ENCODE measurements at places on chromosomes 4 and X. TPM values are rescaled to one million over a fixed set of nuclear protein-coding genes. Genes with fewer than 3 reads are reported as not detected.

DNA sequence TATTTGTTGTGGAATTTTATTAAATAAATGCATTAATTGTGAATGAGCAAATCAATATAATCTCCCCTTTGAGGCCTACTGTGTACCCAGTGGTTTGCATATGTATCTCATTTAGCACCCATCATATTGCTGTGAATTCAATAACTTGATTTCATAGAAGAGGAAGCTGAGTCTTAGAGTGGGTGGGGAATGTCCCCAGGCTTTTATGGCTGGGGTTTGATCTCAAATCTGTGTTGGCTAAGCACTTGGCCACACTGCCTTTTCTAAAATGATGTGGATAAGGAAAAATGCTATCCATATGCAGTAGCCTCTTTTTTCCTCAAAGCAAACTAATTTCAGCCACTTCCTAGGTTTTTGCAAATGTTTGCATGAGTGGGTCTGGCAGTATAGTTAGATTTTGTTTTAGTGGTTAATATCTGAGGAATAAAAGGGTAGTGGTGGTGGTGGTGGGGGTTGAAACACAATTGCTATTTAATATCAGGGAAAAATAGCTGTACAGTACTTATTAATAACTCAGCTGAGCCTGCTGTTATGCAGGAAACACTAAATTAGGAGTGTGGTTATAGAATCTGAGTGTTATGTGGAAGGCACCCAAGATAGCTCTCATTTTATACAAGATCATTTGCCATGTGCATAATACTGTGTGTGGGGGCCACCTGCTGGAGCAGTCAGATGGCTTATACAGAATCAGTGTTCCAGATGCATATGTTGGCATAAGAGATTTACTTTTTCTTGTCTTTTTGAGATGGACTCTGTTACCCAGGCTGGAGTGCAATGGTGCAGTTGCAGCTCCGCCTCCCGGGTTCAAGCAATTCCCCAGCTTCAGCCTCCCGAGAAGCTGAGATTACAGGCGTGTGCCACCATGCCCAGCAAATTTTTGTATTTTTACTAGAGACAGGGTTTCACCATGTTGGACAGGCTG lies 108.0 kb downstream of the TMEM131L start:
- peak; percentile 87 for DNase-seq

DNA sequence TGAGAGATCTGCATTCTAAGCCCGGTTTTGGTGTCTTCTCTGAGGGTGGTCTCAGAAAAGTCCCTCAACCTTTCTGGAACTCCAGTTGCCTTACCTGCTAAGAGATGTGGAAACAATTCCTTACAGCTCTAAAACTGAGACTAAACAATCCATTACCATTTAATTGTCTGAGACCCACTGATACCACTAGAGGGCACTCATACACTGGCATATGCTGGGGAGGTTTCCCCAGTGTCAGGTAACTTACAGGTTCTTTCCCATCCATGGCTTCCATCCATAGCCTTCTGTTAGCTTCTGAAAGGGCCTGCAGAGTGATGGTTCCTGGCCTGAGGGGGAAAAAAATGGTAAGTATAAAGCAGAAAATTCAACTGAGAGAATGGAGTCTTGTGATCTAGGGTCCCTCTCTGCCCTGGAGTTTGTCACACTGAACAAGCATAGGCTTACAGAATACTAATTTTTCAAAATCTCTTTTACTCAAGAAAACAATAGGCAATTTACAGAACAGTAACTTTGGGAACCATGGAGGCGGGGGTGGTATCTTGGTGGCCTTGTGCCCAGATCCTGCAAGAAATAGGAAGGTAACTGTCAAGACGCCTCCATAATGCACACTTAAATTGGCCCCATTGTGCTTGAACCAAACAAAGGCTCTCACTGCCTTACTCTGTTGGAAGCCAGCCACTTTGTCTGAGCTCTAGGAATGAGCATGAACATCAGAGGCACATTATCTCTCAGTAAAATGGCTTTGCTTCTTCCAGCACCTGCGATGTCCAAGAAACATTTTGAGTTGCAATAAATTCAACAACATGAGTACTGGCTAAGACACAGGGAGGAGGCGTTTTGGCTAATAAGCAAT lies 236.1 kb downstream of the OPHN1 start:
- DNase-seq = no peak

DNA sequence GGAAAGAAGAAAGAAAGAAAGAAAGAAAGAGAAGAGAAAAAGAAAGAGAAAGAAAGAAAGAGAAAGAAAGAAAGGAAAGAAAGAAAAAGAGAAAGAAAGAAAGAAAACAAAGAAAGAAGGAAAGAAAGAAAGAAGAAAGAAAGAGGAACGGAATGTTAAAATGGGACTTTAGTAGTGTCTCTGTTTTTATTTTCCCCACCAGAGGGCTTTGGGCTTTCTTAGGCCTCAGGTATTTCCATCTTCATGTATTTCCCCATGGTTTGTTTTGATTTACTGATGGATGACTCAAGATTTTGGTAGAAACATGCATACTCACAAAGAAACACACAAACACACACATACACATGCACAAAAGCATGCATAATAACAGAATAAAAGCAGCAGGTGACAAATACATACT lies 181.2 kb downstream of the AFF2 start:
- DNase-seq = no peak

DNA sequence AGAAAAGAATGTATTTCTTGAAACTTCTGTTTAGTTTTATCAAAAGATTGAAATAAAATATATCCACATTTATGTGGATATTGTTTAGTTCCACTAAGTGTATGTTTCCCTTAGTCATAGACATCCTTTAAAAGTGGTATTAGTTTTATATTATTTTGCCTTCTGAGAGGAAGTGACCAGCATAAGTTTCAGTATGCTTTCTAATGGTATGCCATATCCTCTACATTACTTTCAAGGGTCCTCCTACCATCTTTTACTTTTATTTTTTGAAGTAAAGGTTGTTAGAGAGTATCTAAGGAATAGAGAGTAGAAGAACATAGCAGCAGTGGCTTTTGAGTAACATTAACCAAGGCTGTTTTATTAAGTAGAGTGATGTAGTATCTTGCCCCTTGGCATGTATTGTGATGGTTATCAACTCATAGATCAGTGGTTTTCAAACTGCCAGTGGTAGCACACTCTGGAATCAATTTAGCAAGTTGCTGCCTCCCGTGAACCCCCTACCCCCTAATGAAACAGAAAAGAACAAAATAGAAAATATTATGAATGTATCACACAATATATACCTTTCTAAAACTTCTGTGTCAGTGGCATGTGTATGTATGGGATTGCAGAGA lies 44.8 kb downstream of the RBPJ start:
- no peak for DNase-seq

GRCh38 chr4:141713771-141714445 lies 77.5 kb downstream of the IL15 start:
- DNase-seq = no peak

GRCh38 chr4:10045481-10045880 lies 24.2 kb upstream of the SLC2A9 start:
- DNase-seq = no peak

DNA sequence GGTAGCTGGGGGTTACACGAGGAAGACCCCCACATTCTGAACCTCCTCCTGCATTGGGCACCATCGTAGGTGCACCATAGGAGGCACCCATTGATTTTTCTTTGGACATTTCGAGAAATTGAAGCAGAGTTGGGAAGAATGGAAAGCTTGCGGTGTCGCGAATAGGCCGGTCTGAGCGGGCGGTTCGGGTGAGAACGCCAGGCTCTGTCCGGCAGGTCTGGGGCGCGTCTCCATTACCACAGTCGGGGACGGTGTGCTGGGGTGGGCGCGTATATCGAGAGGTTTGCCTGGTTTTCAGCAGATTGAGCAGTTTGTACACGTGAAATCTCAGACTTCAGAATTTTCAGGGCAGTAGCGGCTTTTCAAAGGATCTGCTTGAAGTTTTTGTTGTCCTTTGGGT lies 560 bp downstream of the PASD1 start:
- no peak for DNase-seq

- DNase-seq = no peak
These were observed 1051.7 kb downstream of the C4orf33 start for GRCh38 chr4:130147641-130148040.

DNA sequence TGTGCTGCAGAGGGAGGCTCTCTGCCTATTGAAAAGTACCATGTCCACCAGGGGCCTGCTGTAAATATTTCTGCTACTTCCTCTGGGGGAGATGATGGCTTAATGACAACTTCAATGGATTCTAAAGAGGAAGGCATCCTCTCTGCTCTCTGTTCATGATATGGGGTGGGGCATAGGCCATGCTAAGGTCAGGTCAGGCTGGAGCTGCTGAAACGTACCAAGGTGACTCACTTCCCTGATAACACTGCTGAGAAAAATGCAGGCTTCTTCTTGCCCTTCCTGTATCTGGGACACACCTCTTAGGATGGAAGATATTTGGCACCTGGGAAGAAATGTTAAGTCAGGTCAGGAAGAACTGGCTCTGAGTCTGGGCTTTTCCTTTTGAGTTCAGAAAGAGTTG lies 31.5 kb downstream of the HS3ST1 start:
- DNase-seq = no peak

DNA sequence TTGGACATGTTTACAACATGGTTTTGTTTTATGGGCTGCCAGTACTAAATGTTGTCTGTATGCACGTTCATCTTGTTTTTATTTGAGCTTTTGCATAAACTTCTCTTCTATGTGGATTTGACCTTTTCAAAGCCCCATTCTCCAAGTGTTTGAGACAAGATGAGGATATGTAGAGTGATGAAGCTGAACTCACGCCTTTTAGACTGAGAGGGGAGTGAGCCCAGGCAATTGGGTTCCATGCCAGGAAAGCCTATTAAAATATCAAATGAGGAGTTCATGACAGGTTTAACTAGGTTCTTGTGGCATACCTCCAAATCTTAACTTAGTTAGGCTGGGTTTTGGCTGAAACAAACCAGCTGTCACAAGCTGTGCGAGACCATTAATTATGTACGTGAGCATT lies 170.4 kb upstream of the LDB2 start:
- DNase-seq = no peak

DNA sequence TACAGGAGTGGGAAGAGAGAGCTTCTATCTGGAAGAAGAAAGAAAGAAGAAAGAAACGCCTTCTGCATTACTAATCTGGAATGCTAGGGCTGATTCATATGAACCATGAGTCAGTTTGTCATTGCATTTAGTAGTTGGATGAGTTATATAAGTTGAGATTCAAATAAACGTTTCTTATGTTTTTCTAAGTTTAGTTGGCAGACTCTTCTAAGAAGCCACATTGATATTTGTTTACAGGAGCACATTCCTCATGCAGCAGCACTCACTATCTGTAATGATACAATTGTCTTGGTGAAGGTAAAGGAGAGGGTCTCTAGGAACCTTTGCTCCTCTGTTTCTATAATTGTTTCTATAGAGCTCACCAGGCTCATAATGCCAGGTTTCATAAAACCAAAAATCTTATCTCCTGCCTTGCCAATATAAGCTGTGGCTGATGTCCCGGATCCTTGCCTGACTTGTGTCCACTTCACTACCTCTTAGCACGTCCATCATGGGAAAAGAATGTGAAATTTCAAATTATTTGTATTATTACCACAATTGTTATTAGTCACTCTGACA lies 39.5 kb downstream of the HOPX start:
- no peak for DNase-seq

GRCh38 chrX:71466979-71467523 lies 65.9 kb upstream of the OGT start:
- no peak for DNase-seq

GRCh38 chr4:184457535-184458249 lies 16.7 kb downstream of the IRF2 start:
- no peak for DNase-seq

GRCh38 chrX:15217161-15217560 lies 52.7 kb downstream of the ASB9 start:
- DNase-seq = no peak

GRCh38 chrX:149638860-149639259 lies 7.3 kb upstream of the TMEM185A start:
- no peak for DNase-seq

GRCh38 chr4:8709729-8710360 lies 117.3 kb downstream of the CPZ start:
- DNase-seq = no peak

GRCh38 chr4:80948141-80948540 lies 82.4 kb upstream of the BMP3 start:
- DNase-seq = no peak

GRCh38 chrX:2608638-2609430 lies 82.3 kb upstream of the CD99 start:
- DNase-seq = peak; percentile 96

GRCh38 chr4:23837371-23837770 lies 52.5 kb downstream of the PPARGC1A start:
- DNase-seq = no peak

- DNase-seq = no peak
These were observed 68.6 kb upstream of the ADGRG2 start for GRCh38 chrX:19190902-19191301.

- DNase-seq = no peak
These were observed 330.8 kb upstream of the DKK2 start for GRCh38 chr4:107366900-107367299.

GRCh38 chr4:185227713-185228278 lies 18.4 kb downstream of the SNX25 start:
- DNase-seq = no peak

DNA sequence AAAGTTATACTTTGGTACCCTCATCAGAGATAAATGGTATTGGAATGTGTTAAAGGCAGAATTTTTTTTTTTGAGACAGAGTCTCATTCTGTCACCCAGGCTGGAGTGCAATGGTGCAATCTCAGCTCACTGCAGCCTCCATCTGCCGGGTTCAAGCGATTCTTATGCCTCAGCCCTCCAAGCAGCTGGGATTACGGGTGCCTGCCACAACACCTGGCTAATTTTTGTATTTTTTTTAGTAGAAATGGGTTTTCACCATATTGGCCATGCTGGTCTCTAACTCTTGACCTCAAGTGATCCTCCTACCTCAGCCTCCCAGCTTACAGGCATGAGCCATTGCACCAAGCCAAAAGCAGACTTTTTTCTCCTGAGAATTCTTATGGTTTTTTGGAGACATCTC lies 11.4 kb upstream of the RELL1 start:
- DNase-seq = no peak

GRCh38 chr4:105186701-105187161 lies 40.1 kb downstream of the TET2 start:
- DNase-seq = no peak

The MAGEA2B gene
- total RNA-seq = not detected

The AFF2 gene
- 0.29 TPM for total RNA-seq

The SLC25A31 gene
- not detected for total RNA-seq

The ALB gene
- not detected for total RNA-seq

The LRCH2 gene
- 13.2 TPM for total RNA-seq

The GIMD1 gene
- total RNA-seq = not detected

The GABRQ gene
- not detected for total RNA-seq

The TMPRSS11A gene
- not detected for total RNA-seq
